Mesendoderm (in vitro differentiated cells): ENCODE measurements at places on chromosomes 4 and X.
A peak's percentile ranks its signal among the peaks of the same experiment; 100 is the strongest.

DNA sequence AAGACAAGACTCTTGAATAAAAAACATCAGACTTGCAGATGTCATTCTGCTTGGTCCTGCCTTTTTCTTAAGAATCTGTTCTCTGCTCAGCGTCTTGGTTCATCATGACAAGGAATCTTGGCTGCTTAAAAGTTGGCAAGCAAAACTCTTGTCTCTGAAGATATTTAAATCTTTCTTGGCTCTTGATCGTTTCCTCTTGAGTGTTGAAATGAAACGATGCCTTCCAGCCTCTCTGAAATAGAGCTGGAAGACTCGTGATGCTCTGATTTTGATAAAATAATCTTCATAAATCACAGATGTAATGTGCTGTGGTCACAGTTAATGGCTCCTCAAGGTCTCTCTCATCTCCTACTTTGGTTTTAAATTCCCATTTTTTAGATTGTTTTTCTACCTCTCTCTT, 39.9 kb upstream of the TMEM192 start:
- DNase-seq: no peak
- H3K36me3 ChIP-seq: no peaks in the 10 kb centered on the region
- H3K27ac ChIP-seq: no peak overlapping the region
- no peak overlapping the region for H3K4me3 ChIP-seq
- H3K4me1 ChIP-seq: no peaks in the 10 kb centered on the region
- H3K27me3 ChIP-seq: no peaks in the 10 kb centered on the region

DNA sequence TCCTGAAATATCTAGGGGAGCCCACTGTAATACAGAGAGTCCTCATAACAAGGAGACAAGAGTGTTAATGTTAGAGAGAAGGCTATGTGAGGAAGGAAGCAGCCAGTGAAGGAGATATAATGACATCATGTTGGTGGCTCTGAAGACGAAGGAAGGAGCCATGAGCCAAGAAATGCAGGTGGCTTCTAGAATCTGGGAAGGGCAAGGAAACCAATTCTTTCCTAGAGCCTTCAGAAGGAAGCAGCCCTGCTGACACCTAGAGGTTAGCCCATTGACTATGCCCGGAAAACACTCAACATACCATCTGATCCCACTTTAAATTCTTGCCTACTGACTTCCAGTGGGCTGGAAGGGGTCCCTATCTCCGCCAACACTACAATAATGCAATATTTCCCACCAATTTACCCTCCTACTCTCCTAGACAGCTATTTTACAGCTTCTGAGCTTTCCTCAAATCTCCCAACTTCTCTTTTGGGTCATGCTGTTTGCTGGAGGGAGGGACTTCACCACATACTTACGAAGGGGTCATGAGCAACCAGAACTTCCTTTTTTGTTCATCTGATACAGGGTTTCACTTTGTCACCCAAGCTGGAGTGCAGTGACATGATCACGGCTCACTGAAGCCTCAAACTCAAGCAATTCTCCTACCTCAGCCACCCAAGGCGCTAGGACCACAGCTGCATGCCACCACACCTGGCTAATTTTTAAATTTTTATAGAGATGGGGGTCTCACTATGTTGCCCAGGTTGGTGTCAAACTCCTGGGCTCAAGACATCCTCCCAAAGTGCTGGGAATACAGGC, 25.2 kb upstream of the G3BP2 start:
- peaks cover 8% of the 10 kb centered on the region for H3K4me1 ChIP-seq
- H3K27me3 ChIP-seq: no peaks in the 10 kb centered on the region
- no peak overlapping the region for H3K27ac ChIP-seq
- H3K4me3 ChIP-seq: no peak overlapping the region

GRCh38 chr4:70768301-70768948, 46.7 kb downstream of the RUFY3 start:
- no peaks in the 10 kb centered on the region for H3K36me3 ChIP-seq
- H3K4me1 ChIP-seq: no peaks in the 10 kb centered on the region

- H3K27me3 ChIP-seq: no peaks in the 10 kb centered on the region
- no peaks in the 10 kb centered on the region for H3K36me3 ChIP-seq
- H3K4me1 ChIP-seq: no peaks in the 10 kb centered on the region
- no peak for DNase-seq
- H3K4me3 ChIP-seq: no peak overlapping the region
These were observed 23.8 kb downstream of the PPP2R2C start for GRCh38 chr4:6448476-6449170.

GRCh38 chr4:184826691-184827270, 1.0 kb upstream of the ACSL1 start:
- no peaks in the 10 kb centered on the region for H3K4me1 ChIP-seq
- H3K27me3 ChIP-seq: peaks cover 26% of the 10 kb centered on the region
- DNase-seq: no peak
- no peaks in the 10 kb centered on the region for H3K36me3 ChIP-seq
- H3K27ac ChIP-seq: no peak overlapping the region
- H3K4me3 ChIP-seq: no peak overlapping the region

- H3K27me3 ChIP-seq: no peaks in the 10 kb centered on the region
- no peak overlapping the region for H3K4me3 ChIP-seq
- no peaks in the 10 kb centered on the region for H3K36me3 ChIP-seq
- H3K4me1 ChIP-seq: no peaks in the 10 kb centered on the region
- no peak for DNase-seq
- no peak overlapping the region for H3K27ac ChIP-seq
These were observed 325.2 kb downstream of the MAPK10 start for GRCh38 chr4:86034616-86035015.

- H3K27ac ChIP-seq: no peak overlapping the region
- DNase-seq: no peak
- H3K4me1 ChIP-seq: peaks cover 2% of the 10 kb centered on the region
These were observed 17.6 kb downstream of the APBB2 start for GRCh38 chr4:41196633-41197332.

DNA sequence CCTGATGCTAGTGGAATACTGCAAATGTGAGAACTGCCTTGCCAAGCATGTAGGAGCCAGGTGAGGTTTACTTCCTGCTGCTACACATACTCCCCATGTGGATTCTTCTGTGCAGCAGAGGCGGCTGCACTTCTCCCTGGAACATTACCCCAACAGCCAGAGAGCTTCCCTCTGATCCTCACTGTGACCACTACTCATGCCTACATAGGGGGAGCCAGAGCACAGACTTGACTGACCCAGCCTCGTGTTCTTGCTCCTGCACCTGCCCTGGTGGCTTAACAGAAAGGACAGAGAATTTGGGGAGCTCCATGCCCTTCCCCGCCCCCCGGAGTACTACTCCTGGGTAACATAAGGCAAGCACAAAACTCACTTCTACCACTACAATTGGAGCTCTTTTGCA, 38.4 kb downstream of the UGT2A2 start:
- H3K4me3 ChIP-seq: no peak overlapping the region
- peak; percentile 19 for DNase-seq
- no peak overlapping the region for H3K27ac ChIP-seq
- no peaks in the 10 kb centered on the region for H3K36me3 ChIP-seq
- H3K27me3 ChIP-seq: no peaks in the 10 kb centered on the region
- no peaks in the 10 kb centered on the region for H3K4me1 ChIP-seq

DNA sequence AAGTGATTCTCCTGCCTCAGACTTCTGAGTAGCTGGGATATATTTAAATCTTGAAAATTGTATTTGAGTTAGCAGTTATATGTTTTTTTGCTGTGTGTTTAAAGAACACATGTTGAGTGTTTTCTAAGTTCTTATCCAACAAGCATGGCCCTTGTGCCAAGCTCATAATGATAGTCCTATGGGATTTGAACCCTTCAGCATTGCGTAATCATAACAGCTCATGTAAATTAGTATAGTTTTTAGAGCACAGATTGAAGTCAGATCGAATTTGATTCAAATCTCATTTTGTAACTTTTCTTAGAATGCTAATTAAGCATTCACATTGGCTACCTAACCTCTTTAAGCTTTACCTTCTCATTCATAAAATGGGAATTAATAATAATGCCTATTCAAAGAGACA, 12.2 kb downstream of the FAM149A start:
- no peaks in the 10 kb centered on the region for H3K4me1 ChIP-seq
- H3K36me3 ChIP-seq: no peaks in the 10 kb centered on the region
- no peak overlapping the region for H3K27ac ChIP-seq
- no peaks in the 10 kb centered on the region for H3K27me3 ChIP-seq
- DNase-seq: no peak

- no peak overlapping the region for H3K27ac ChIP-seq
- no peak for DNase-seq
- no peaks in the 10 kb centered on the region for H3K36me3 ChIP-seq
- H3K4me1 ChIP-seq: no peaks in the 10 kb centered on the region
- H3K27me3 ChIP-seq: no peaks in the 10 kb centered on the region
These were observed 60.4 kb upstream of the PLAC8 start for GRCh38 chr4:83174844-83175414.

DNA sequence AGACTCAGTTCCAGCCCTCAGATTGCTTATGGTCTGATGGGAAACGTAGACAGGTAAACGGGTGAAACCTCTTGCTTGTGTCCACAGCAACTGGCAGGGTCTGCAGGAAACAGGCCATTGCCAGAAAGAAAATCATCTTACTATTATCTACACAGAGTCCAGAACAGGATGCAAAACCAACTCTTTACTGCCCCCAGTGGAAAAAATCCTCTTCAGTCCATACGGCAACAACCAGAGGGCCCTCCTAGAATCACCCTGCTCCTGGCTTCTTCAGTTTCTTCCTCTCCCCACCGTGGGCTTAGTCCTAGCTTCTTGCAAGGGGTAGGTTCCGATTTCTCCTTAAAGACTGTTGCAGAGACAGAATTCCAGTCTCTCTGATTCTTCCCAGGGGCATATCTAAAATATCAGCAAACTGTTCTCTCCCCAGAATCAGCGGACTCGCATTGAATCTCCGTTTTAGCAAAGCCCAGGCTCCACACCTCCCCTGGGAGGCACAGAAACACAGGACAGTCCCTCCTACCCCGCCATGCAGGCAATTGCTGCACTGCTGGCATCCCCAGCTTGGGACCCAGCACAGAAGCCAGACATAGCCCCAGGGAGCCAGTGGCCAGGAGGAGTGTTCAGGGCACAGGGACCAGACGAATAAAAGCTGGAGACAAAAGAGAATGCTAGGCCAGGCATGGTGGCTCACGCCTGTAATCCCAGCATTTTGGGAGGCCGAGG, 41.0 kb upstream of the SH3RF1 start:
- no peak overlapping the region for H3K4me3 ChIP-seq
- no peaks in the 10 kb centered on the region for H3K27me3 ChIP-seq
- no peaks in the 10 kb centered on the region for H3K4me1 ChIP-seq

- H3K27me3 ChIP-seq: no peaks in the 10 kb centered on the region
- H3K4me3 ChIP-seq: no peak overlapping the region
- no peaks in the 10 kb centered on the region for H3K36me3 ChIP-seq
- peak; percentile 24 for DNase-seq
- H3K27ac ChIP-seq: no peak overlapping the region
- no peaks in the 10 kb centered on the region for H3K4me1 ChIP-seq
These were observed 2.5 kb upstream of the USP27X start for GRCh38 chrX:49876750-49877149.

DNA sequence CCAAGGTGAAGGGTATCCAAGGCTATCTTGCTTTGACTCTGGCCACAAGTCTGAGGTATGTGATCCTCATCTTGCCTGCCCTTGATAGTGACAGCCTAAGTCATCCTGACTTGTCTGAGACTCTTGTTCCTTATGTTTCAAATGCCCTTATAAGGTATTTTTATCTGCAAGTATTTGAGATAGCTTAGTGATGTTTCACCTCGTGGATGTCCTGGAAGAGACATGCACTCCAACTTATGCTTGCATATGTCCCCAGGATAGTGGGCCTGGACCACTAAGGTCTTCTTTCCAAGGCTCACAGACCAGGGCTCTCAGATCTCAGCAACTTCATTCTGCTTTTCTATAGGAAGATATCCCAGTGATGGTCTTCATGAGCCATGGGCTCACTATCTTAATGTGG, 120.5 kb upstream of the WDR1 start:
- H3K36me3 ChIP-seq: no peaks in the 10 kb centered on the region
- H3K4me3 ChIP-seq: no peak overlapping the region

DNA sequence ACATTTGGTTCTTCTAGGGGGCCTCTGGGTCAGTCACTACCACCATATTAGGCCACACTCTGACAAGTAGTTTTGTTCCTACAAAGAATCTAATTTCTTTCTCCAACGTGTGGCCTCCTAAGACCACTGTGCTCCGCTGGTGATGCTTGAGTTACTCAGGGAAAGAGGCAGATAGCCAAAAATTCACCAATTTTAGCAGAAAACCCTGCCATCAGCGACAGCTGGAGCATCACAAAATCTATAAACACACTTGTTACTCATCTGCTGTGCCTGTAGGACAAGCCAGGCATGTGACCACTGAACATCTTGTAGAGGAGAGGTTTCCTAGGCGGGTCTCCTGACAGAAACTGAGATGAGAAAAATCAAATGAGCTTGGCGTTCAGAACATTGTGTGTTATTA, 105.4 kb downstream of the SYNPO2 start:
- H3K36me3 ChIP-seq: no peaks in the 10 kb centered on the region
- H3K4me3 ChIP-seq: no peak overlapping the region
- DNase-seq: no peak
- H3K27ac ChIP-seq: no peak overlapping the region

- H3K4me3 ChIP-seq: no peak overlapping the region
- no peak for DNase-seq
- H3K27ac ChIP-seq: no peak overlapping the region
- H3K4me1 ChIP-seq: no peaks in the 10 kb centered on the region
These were observed 32.4 kb upstream of the PPP2R3B start for GRCh38 chrX:418927-419729.

DNA sequence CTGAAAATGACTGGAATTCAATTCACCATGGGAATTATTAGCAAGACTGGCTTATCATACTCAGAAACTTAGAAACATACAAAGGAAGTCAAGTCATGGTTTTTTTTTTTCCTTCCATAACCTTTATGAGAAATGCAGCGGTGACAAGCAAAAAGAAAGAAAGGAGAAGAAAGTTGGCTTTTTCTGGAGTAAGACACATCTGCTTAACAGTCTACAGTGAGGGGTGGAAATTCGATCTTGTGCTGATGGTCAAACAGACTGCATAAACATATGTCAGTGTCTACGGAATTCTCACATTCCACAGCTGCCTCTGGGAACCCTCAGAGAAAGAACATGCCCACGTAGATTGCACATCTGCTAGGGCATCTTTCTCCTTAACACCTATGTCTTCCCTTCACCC, 54.6 kb downstream of the PROM1 start:
- H3K27ac ChIP-seq: no peak overlapping the region
- H3K36me3 ChIP-seq: peaks cover 2% of the 10 kb centered on the region
- H3K4me3 ChIP-seq: no peak overlapping the region
- peaks cover 8% of the 10 kb centered on the region for H3K4me1 ChIP-seq
- no peaks in the 10 kb centered on the region for H3K27me3 ChIP-seq
- peak; percentile 78 for DNase-seq

DNA sequence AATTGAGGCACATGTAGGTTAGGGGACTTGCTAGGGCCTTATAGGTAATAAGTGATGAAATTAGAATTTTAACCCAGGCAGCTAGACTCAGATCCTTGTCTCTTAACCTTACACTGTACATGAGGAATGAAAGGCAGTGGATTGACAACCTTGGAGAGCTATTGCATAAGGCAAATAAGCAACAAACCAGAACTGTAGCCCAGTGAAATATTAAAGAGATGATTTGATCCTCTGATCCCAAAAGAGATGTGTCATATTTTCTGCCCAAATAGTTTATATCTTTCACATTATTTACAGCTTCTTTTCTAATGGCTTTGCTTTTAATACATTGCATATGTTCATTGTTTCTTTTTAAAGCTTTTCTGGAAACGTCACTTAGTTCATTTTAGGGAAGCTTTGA, 252.6 kb downstream of the ANK2 start:
- no peak overlapping the region for H3K4me3 ChIP-seq
- no peaks in the 10 kb centered on the region for H3K4me1 ChIP-seq
- no peaks in the 10 kb centered on the region for H3K27me3 ChIP-seq
- no peak for DNase-seq
- H3K36me3 ChIP-seq: no peaks in the 10 kb centered on the region
- H3K27ac ChIP-seq: no peak overlapping the region

- H3K27ac ChIP-seq: no peak overlapping the region
- no peak overlapping the region for H3K4me3 ChIP-seq
- no peaks in the 10 kb centered on the region for H3K36me3 ChIP-seq
- DNase-seq: no peak
- H3K27me3 ChIP-seq: no peaks in the 10 kb centered on the region
These were observed 55.8 kb downstream of the FGF16 start for GRCh38 chrX:77502951-77503525.
